NCI-H187 (cell line): ENCODE measurements at places on chromosomes 6 and 20.

DNA sequence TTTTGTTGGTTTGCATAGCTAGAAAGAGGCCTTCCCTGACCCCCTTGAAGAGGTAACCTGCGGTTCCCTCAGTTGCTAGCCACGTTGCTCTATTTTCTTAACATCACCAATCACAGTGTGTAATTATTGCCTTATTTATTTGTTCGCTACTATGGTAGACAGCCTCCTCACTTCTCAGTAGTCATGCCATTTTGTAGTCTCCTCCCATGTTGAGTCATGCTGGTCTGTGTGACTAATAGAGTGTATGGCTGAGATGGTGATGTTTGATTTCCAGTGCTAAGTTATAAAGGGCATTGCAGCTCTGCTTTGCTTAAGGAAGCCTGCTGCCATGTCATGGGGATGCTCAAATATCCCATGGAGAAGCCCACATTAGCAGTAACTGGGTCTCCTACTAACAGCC lies 236.6 kb upstream of the CHD6 start:
- no peak for DNase-seq

DNA sequence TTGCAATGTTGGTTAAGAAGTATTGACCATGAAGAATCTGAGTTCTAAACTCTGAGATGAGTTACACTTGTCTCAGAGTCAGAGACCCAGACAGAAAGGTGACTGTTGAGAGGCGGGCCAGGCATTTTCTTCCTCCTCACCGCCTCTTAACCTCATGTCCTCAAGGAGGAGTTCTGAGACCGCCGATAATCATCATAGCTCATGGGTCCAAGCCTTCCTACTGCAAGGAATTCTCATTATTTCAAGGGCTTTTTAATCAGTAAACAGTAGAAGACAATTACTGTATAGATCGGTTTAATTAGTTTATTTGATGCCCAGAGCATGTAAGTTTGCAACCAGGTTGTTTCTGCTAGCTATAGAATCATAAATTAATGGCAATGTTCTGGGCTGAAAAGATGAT lies 382.4 kb upstream of the MMS22L start:
- no peak for DNase-seq

DNA sequence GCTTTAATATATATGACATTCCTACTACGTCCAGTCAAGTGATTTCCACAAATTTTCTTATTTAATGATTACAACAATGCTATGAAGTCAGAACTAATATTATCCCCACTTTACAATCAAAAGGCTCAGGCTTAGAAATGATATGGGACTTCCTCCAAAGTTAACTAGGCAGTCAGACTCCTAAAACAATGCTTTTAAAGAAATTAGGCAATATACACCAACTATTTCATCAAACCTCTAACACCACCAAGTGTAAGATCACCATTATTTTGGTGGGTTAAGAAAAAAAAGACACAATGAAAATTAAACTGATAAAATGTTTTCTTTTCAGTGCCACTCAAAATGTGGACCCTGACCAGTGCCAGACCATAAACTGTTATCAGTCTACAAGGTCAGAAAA lies 256.1 kb upstream of the RUNX2 start:
- DNase-seq, result no peak

GRCh38 chr6:33018904-33019303 lies 9.5 kb upstream of the HLA-DOA start:
- no peak for DNase-seq

GRCh38 chr6:85580118-85580877 lies 13.4 kb downstream of the SNX14 start:
- no peak for DNase-seq

DNA sequence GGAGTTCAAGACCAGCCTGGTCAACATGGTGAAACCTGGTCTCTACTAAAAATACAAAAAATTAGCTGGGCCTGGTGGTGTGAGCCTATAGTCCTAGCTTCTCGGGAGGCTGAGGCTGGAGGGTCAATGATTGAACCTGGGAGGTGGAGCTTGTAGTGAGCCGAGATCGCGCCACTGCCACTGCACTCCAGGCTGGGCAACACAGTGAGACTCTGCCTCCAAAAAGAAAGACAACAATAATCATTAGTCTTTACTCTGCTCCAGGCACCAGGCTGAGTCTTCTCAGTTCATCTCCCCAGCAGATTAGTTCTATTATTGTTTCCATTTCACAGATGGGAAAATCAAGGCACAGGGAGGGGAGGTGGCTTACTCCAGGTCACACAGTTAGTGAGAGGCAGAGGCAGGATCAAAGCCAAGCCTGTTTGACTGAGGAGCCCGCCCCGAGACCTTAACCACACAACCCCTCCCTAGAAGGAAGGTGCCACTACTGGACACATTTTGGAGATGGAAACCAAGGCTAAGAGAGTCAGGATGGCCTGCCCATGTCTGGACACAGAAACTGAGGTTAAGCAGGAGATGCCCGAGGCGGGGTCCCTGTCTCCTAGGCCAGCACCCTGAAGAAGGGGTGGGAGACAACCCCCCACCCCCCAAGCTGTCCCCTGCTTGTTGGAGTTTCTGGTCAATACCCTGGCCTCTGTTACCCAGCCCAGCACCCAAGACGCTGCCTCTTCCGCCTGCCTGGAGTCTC lies 75.8 kb downstream of the CEBPB start:
- no peak for DNase-seq

- DNase-seq, result no peak
These were observed 502.2 kb upstream of the JARID2 start for GRCh38 chr6:14743474-14744211.

GRCh38 chr6:20340068-20340848 lies 61.4 kb upstream of the E2F3 start:
- DNase-seq, result no peak

GRCh38 chr20:36311141-36311853 lies 5.2 kb downstream of the DLGAP4 start:
- no peak for DNase-seq
